ENCODE measurements at places on chromosomes 2 and 18.

GRCh38 chr2:54915101-54915500, 135.2 kb downstream of the RTN4 start:
- no peak for DNase-seq
- no peak overlapping the region for H3K4me3 ChIP-seq
- H3K4me1 ChIP-seq: no peaks in the 10 kb centered on the region
- no peak overlapping the region for H3K27ac ChIP-seq
- H3K36me3 ChIP-seq: peaks cover 42% of the 10 kb centered on the region

DNA sequence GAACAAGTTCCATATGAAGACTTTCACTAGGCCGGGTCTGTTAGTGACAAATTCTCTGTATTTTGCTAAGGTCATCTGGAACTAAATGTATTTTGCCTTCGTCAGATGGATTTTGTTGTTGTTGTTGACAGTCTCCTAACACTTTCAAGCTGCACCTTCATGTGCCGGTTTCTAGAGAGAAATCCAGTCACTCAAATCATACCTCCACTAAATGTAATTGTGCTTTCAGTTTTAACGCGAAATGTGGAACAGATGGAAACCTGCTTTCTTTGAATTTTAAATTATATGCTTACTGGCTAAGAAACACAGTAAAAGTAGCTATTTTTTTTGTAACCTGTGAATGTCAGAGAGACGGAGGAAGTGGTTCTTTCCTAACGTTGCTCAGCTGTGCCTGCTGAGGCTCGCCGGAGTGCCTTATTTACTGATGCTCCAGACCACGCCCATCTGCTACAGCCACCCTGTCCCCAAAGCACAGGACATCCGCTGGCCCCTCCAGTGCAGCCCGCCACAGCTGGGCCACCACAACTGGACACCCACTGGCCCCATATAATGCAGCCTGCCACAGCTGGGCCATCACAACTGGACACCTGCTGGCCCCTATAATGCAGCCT, 134.7 kb downstream of the PXDN start:
- H3K4me3 ChIP-seq: no peak overlapping the region
- H3K4me1 ChIP-seq: peaks cover 60% of the 10 kb centered on the region
- no peaks in the 10 kb centered on the region for H3K27me3 ChIP-seq
- no peaks in the 10 kb centered on the region for H3K36me3 ChIP-seq

GRCh38 chr18:35267809-35268208, 22.2 kb downstream of the ZSCAN30 start:
- H3K27ac ChIP-seq: peak overlapping the region; percentile 93
- H3K4me3 ChIP-seq: peak overlapping the region; percentile 94

- no peak for DNase-seq
- H3K4me1 ChIP-seq: no peaks in the 10 kb centered on the region
- no peak overlapping the region for H3K27ac ChIP-seq
- no peaks in the 10 kb centered on the region for H3K36me3 ChIP-seq
Measured at GRCh38 chr2:229071292-229071976, 199.7 kb downstream of the PID1 start.

DNA sequence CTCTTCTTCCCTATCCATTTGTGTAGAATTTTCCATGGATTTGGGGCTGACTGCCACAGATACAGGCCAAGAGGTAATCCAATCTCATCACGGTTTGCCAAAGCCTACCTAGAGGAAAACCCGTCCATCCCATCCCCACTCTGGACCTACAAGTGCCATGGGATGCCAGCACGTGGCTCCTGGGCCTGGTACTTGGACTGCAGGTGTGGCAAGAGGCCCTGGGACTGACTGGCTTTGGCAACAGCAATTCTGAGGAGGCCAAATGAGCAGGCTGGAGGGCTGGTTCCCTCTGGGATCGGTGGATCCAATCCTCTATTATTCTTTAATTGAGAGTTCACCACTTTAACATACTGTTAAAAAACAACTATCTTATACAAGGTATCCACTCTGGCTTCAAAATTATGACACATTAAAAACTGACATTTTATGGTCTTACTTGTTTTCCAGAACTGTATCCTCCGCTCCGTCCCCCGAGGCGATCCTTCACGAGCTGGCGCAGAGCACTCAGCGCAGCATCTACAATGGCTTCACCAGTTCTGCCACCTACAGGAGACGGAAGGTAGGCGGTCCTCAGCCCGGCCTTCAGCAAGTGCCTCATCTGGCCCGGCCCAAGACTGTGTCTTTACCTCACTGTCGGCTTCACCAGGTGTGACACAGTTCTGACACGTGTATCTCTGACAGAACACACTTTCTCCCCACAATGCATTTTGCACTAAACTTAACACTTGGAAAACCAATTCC, 19.8 kb downstream of the PDIA6 start:
- no peaks in the 10 kb centered on the region for H3K27me3 ChIP-seq
- H3K27ac ChIP-seq: no peak overlapping the region
- H3K36me3 ChIP-seq: peaks cover 91% of the 10 kb centered on the region
- H3K4me3 ChIP-seq: no peak overlapping the region
- peaks cover 4% of the 10 kb centered on the region for H3K4me1 ChIP-seq

DNA sequence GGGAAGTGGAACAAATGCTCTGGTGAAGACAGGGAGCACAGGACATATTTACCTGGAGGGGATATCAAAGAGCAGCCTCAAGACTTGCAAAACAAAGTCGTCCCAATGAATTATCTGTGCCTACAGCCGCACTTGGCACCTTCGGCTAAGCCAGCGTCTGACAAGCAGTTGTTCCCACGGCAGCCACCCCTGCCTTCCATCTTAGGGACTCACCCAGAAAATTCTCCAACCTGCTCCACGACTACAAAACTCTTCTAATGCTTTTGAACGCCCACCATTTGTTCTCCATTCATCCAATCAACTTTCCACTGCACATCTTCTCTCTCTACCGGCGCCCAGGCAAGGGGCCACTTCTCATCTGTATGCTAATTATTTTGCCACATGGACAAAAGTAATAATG, 7.0 kb downstream of the MYT1L start:
- no peaks in the 10 kb centered on the region for H3K4me1 ChIP-seq
- H3K27ac ChIP-seq: no peak overlapping the region
- DNase-seq: no peak
- H3K4me3 ChIP-seq: no peak overlapping the region
- no peaks in the 10 kb centered on the region for H3K36me3 ChIP-seq

DNA sequence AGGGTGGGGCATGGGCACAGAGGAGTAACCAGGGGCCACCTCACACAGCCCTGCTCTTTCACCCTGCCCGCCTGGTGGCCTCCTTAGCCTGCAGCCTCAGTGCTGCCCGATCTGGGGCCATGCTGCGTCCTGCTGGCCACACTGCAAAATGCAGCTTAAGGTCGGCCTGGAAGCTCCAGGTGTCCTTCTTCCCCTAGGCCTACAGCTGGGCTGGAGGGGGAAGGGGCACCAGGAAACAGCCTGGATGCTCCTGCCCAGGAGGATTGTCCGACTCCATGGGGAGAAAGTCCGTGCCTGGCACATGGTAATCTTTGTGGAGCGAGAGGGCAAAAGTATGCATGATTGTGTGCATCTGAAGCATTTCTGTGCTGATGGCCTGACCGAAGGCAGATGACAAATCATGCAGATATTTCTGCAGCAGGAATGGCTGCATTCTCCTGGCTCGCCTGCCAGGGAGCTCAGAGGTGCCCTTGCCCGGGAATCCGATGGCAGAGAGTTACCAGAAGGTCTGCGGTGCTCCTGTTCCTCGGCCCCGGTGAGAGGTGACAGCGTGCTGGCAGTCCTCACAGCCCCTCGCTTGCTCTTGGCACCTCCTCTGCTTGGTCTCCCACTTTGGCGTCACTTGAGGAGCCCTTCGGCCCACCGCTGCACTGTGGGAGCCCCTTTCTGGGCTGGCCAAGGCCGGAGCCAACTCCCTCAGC, 12.8 kb upstream of the ALPP start:
- peaks cover 13% of the 10 kb centered on the region for H3K4me1 ChIP-seq
- peaks cover 4% of the 10 kb centered on the region for H3K27me3 ChIP-seq
- DNase-seq: no peak
- no peaks in the 10 kb centered on the region for H3K36me3 ChIP-seq
- H3K4me3 ChIP-seq: no peak overlapping the region
- no peak overlapping the region for H3K27ac ChIP-seq

GRCh38 chr2:180158961-180159360, 151.9 kb upstream of the CWC22 start:
- no peak for DNase-seq
- H3K27me3 ChIP-seq: no peaks in the 10 kb centered on the region
- no peak overlapping the region for H3K4me3 ChIP-seq
- no peaks in the 10 kb centered on the region for H3K36me3 ChIP-seq

- H3K4me3 ChIP-seq: no peak overlapping the region
- H3K27me3 ChIP-seq: peaks cover 5% of the 10 kb centered on the region
- no peak overlapping the region for H3K27ac ChIP-seq
- DNase-seq: no peak
- H3K36me3 ChIP-seq: no peaks in the 10 kb centered on the region
Measured at GRCh38 chr2:129092956-129093355, 774.3 kb upstream of the HS6ST1 start.

DNA sequence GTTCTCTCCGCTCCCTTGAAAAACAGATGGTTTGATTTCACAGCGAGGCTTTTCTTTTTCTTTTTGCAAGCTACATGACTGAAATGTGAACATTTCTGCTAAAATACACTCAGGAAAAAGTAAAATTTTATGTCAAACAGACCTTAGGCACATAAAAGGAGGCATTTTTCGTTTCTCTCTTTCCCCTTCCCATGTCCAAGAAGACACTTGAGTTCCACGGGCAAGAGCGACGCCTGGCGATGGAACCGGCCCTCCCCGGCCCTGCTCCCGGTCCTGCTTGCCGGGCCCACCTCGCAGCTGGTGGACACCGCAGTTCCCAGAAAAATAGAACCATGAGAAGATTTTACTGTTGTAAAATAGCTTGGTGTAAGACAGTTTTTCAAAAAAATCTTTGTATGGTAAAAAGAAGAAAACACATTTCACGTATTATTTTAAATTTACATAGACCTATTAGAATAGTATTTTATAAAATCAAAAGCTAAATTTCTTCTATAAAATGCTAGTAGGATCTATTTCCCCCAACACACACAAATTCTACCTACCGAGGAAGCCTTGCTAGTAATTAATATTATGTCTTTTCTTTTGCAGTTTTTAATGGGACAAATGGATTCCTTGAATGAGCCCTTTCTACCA, 2.3 kb upstream of the ALKAL2 start:
- H3K4me3 ChIP-seq: peak overlapping the region; percentile 67
- no peaks in the 10 kb centered on the region for H3K36me3 ChIP-seq
- DNase-seq: no peak
- H3K27ac ChIP-seq: no peak overlapping the region
- peaks cover 22% of the 10 kb centered on the region for H3K27me3 ChIP-seq

GRCh38 chr18:374721-375168, 106.9 kb upstream of the THOC1 start:
- no peaks in the 10 kb centered on the region for H3K36me3 ChIP-seq
- peaks cover 26% of the 10 kb centered on the region for H3K4me1 ChIP-seq
- H3K4me3 ChIP-seq: no peak overlapping the region
- DNase-seq: no peak

DNA sequence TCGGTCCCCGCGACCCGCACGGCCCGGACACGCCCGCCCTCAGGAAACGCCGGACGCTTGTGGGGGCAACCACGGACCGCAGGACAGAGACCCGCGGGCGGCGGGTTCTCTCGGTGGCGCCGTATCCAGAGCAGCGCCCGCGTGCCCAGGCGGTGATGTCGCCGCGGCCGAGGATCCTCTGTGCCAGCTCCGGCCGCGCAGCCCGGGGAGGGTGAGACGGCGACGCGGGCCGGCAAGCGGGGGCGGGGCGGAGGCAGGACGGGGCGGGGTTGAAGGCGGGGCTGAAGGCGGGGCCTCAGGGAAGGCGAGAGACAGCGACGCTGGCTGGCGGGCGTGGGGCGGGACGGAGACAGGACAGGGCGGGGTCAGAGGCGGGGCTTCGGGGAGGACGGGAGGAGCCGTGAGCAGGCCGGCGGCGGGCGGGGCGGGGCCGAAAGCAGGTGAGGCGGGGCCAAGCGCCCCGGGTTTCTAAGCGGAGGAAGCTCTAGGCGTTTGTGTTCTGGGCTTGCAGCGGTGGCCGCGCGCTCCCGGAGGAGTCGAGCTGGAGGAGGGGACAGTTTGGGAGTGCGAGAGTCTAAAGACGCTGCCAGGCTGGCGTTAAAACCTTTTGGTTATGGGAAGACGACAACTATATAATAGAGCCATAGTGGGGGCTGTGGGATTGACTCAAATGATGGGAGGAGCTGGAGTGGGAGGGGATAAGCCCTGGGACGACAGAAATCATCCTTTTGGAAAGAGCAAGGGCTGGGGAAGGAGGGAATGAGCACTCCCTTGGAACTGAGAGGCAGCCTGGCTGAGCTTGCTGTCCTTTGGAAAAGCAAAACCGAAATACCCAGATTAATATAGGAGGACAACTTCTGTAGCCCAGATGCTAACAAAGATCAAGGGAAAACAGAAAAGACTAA, at the start of gene DSEL:
TSS of gene DSEL (minus strand) at position 182 of the 905 bp plus-strand sequence. CDS start 2,112 bp downstream, outside the sequence.
- peaks cover 16% of the 10 kb centered on the region for H3K27me3 ChIP-seq
- peak; percentile 98 for DNase-seq
- H3K4me1 ChIP-seq: peaks cover 19% of the 10 kb centered on the region
- no peaks in the 10 kb centered on the region for H3K36me3 ChIP-seq

DNA sequence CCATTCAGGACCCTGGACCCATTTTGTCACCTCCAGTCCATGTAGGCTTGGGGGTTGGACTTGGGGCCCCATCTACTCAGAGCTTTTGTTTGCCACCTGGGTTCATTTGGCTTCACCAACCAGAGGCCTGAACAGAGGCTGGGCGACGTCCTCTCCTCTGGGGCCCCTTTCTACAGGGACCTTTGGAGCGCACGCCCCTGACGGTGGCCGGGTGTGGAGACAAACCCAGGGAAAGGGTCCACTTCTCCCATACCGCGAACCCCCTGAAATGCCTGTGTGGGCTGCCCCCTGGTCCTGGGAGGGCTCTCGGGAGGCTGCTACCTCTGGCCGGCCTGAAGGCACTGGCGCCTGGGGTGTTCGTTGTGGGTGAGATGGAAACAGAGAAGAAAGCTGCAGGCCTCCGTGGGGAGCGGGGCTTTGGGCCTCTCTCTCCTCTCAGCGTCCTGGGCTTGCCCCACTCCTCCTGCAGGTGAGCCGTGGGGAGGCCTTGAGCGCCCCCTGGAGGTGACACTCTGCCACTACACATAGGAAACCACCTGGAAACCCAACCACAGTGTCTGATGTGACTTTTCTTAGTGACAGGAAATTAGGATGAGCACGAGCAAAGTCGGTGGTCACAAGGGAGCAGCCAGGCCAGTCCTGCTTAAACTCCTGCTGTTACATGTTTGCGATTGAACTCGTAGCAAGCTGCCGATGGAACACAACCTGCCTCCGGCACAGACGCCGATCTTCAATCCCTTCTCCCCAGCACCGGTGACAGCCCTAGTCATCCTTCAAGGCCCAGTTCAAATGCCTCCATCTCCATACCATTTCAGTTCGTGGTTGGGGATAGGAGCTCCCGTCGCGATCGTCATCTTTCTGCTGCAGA, 12.0 kb upstream of the NTSR2 start:
- no peak for DNase-seq
- H3K27ac ChIP-seq: no peak overlapping the region
- no peak overlapping the region for H3K4me3 ChIP-seq
- H3K4me1 ChIP-seq: no peaks in the 10 kb centered on the region
- no peaks in the 10 kb centered on the region for H3K36me3 ChIP-seq
- peaks cover 26% of the 10 kb centered on the region for H3K27me3 ChIP-seq

Measured in activated B cell treated with CpG ODN at 0.5 μM for 24 hours (primary cell).